Forelimb muscle (tissue), 1 donor: ENCODE measurements at places on chromosomes 2 and 18. TPM values are rescaled to one million over a fixed set of nuclear protein-coding genes. Genes with fewer than 3 reads are reported as not detected.

The VWC2L gene
- not detected for polyA plus RNA-seq

The COL4A3 gene
- polyA plus RNA-seq: 0.16 TPM

The RNF25 gene
- polyA plus RNA-seq: 24.2 TPM

The SULT1C4 gene
- polyA plus RNA-seq: 16.6 TPM

The TMEM87B gene
- polyA plus RNA-seq: 11.8 TPM
